Activated naive CD4-positive, alpha-beta T cell (primary cell): ENCODE measurements at places on chromosomes 5 and 9.

- no peak for DNase-seq
Measured at GRCh38 chr5:57341380-57341979, 141.1 kb downstream of the ACTBL2 start.

- DNase-seq, result no peak
Measured at GRCh38 chr5:17438027-17438426, 60.0 kb upstream of the TAF11L2 start.

DNA sequence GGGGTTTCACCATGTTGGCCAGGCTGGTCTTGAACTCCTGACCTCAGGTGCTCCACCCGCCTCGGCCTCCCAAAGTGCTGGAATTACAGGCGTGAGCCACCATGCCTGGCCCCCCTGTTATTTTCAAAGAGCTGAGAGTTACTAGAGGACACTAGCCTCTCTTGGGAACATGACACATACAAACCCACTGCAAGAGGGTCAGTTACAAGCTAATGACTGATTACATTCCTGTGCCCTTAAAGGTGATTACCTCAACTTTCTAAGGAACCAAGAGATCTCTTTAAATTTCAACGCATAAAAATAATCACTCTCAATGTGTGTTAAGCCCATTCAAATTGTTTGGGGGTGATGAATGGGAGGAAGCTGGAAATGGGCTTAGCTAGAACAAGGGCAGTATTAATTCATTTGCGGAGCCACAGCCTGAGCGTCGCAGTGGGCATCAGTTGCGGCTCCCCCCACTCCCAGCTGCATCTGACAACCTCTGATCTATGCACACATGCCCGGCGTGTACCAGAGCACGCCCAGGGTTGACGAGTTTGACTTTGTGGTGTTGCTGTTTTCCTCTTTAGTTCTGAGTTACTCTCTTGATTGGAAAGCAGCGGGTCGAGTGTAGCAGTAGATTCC, 146.9 kb downstream of the GOLPH3 start:
- no peak for DNase-seq

- DNase-seq, result no peak
Measured at GRCh38 chr9:128051932-128052709, 15.0 kb downstream of the NAIF1 start.

- DNase-seq, result no peak
Measured at GRCh38 chr9:136131629-136132511, 13.2 kb upstream of the TMEM250 start.

DNA sequence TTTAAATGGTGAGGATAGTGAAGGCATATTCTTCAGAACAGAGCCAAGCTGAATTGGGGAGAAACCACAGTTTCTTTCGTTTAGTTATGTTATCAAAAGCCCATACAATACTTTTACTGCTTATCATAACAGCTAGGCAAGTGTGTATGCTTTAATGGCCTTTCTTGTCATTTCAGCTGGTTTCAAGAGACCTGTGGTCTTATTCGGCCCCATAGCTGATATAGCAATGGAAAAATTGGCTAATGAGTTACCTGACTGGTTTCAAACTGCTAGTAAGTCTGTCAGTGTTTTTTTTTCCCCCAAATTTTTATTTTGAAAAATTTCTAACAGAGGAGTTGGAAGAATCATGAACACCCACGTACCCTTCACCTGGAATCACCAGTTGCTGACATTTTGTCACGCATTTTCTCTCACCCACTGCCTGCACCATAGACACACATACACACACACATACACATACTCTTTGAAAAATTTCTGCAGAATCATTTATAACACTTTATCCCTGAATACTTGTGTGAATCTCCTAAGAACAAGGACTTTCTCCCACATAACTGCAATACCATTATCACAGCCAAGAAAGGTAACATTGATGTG, 63.7 kb downstream of the TJP2 start:
- DNase-seq, result no peak
